ENCODE measurements at places on chromosomes 1 and 21. TPM values are rescaled to one million over a fixed set of nuclear protein-coding genes. Genes with fewer than 3 reads are reported as not detected.

Gene CD5L
- total RNA-seq = not detected

Gene CADM3
- not detected for total RNA-seq

Gene TEX38
- not detected for total RNA-seq

Gene WNT4
- total RNA-seq = 0.07 TPM

Gene PAPPA2
- 0.14 TPM for total RNA-seq

Gene PRR9
- not detected for total RNA-seq

Gene LRRC38
- not detected for total RNA-seq

Gene GNAT2
- not detected for total RNA-seq

Gene OR10X1
- not detected for total RNA-seq

Gene AMY2A
- not detected for total RNA-seq

Gene PDC
- total RNA-seq = not detected

Gene CYP4X1
- total RNA-seq = not detected

Gene SH2D2A
- total RNA-seq = 3.5 TPM

Gene TPTE
- total RNA-seq = not detected

Gene PLA2G2E
- not detected for total RNA-seq

Gene GPR157
- total RNA-seq = 3.0 TPM

Gene CCDC190
- total RNA-seq = not detected

Gene MAP1LC3C
- total RNA-seq = 0.12 TPM

Gene ACTL8
- not detected for total RNA-seq

Gene HEYL
- total RNA-seq = 0.14 TPM

Gene GPR161
- 9.6 TPM for total RNA-seq

Gene SFT2D2
- 25.3 TPM for total RNA-seq

Gene FCRL4
- total RNA-seq = not detected

Gene NGF
- total RNA-seq = 2.0 TPM

Gene PSRC1
- total RNA-seq = 56.6 TPM

Gene SH3BGR
- total RNA-seq = 1.0 TPM
